ENCODE measurements at places on chromosomes 1 and 21. TPM values are rescaled to one million over a fixed set of nuclear protein-coding genes. Genes with fewer than 3 reads are reported as not detected.

Gene BSND
- total RNA-seq: 0.09 TPM

Gene CRP
- not detected for total RNA-seq

Gene GJA5
- 2.1 TPM for total RNA-seq

Gene CTBS
- total RNA-seq: 4.6 TPM

Gene RUSC1
- 32.0 TPM for total RNA-seq
